ENCODE measurements at places on chromosomes 6 and 20.
A peak's percentile ranks its signal among the peaks of the same experiment; 100 is the strongest.

GRCh38 chr6:45086360-45087084 is 241.6 kb upstream of the RUNX2 start:
- no peak for DNase-seq

DNA sequence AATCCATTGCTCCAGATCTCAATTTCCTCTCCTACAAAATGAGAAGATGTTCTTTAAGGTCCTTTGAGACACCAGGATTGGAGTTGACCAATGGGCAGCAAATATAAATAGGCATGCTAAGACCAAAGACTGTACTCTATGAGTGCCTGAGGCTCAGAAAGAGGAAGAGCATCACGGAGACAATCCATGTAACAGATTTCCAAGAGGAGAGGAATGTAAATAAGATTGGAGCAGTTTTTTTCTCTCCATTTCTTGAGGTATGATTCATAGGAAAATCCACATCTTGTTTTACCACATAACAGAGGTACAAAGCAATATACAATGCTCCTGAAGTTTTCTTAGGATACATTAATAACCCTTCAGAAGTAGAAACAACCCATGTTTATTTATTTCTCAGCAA is 109.8 kb downstream of the UBE3D start:
- no peak for DNase-seq

DNA sequence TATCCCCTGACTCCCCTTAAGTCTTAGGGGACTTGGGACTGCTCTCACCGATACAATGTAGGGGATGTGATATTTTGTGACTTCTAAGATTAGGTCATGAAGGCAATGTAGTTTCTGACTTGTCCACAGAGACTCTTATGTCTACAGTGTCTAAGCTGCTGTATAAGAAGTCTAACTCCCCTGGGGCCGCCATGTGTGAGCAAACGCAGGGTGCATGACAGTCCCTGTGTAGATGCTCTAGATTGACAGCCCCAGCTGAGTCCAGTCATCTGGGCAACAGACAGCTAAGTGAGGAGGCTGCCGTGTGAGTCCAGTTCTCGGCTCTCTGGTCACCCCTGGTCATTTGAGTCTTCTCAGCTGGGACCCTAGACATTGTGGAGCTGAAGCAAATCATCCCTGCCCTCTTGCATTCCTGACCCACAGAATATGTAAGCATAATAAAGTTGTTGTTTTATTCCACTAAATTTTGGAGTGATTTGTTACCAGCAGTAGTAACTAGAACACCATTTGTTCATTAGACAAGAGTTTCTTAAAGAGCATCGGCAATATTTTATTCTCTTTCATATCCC is 743.3 kb upstream of the CHD6 start:
- DNase-seq, result no peak

DNA sequence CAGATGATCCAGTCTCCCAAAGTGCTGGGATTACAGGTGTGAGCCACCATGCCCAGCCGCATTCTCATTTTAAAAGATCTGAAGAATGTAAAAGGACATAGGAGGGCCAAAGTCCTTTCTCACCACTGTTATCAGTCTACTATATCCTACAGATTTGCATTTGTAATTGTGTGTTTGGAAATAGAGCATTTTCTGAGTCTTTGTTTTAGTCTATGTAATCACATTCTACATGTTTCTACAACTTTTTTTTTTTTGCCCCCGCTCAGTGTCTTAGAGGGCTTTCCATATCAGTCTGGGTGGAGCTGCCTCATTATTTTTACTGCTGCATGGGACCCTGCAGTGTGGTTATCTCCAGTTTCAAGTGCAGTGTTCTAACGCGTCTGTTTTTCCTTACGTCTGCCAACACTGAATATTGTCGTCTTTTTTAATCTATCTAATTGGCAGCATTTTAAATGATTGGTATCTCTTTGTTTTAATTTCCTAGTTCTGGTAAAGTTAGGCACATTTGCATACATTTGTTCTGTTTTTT is 7.8 kb downstream of the CUL9 start:
- no peak for DNase-seq

DNA sequence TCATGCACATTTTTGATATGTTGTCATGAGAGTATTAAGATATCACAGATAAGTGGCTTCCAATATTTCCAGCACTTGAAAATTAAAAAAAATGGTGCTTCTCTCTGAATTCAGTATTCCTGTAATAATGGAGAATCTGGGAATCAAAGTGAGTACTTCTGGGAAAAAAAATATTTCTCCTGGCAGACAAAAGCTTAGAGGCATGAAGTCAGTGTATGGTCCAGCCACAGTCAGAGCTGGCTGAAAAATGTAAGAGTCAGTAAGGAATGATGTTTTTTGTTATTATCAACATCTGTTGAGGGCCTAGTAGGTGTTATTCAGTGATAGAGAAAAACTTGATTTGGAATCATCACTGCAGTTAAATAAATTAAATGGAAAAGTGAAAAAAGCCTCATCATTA is 3.2 kb upstream of the RFPL4B start:
- DNase-seq, result no peak

GRCh38 chr6:37232430-37233017 is 25.0 kb upstream of the TBC1D22B start:
- DNase-seq, result no peak

DNA sequence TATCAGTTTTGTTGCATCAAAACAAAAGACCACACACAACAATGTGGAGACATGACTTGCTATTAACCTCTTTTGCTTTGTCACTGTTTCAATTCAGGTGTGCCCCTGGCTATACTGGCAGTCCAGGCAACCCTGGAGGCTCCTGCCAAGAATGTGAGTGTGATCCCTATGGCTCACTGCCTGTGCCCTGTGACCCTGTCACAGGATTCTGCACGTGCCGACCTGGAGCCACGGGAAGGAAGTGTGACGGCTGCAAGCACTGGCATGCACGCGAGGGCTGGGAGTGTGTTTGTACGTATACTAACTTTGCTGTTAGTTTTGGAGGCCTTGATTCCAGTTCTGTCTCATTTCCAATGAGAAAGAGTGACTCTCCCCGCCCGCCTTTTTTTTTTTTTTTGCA is 356.9 kb downstream of the ARHGAP18 start:
- no peak for DNase-seq

DNA sequence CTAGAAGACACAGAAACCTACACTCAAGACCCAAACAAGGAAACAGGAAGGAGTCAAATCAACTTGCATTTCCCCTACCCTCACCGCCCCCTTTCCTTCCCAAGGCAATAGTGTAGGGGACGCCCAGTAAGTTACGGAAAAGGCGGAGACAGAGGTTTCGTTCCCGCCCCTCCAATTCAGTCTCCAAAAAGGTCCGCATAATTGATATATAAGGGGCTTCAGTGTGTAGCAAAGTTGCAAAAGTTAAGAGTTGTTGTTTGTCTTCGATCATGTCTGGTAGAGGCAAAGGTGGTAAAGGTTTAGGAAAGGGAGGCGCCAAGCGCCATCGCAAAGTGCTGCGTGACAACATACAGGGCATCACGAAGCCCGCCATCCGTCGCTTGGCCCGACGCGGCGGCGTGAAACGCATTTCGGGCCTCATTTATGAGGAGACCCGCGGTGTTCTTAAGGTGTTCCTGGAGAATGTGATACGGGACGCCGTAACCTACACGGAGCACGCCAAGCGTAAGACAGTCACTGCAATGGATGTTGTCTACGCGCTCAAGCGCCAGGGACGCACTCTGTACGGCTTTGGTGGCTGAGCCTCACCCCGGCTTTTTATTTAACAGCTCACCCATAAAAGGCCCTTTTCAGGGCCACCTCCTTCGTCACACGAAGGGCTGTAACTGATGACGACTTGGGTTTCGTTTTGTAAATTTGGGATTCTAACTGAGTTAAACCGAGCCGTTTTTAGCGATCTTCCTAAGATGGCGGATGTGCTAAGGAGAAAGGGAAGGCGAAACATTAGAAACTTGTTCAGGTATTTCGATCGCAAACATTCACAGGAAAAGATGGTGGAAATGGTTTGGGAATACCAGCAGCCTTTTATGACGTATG is 124.6 kb upstream of the BTN3A2 start:
- DNase-seq, result peak; percentile 72

GRCh38 chr6:146874278-146875018 is 275.7 kb downstream of the ADGB start:
- no peak for DNase-seq

- no peak for DNase-seq
These were observed 19.4 kb upstream of the CCM2L start for GRCh38 chr20:31990641-31991338.

DNA sequence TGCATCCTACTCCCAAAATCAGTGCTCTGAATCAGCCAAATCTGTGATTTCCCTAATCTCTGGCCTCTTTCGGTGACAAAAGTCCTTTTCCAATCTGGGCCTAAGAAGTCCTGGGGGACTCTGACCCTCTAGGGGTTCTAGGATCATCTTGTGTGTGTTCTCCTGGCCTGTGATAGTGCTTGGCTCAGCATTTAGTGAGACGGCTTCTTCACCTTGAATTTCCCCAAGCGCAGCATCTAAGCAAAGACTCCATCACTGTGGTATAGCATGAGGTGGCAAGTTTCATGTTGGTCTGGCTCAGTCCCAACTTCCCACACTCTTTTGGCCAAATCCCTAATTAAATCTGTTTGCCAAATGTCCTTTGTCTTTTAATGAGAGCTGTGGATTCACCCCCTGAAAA is 12.1 kb upstream of the IL17A start:
- DNase-seq, result no peak

GRCh38 chr6:170163405-170164170 is 127.3 kb downstream of the DLL1 start:
- DNase-seq, result no peak

DNA sequence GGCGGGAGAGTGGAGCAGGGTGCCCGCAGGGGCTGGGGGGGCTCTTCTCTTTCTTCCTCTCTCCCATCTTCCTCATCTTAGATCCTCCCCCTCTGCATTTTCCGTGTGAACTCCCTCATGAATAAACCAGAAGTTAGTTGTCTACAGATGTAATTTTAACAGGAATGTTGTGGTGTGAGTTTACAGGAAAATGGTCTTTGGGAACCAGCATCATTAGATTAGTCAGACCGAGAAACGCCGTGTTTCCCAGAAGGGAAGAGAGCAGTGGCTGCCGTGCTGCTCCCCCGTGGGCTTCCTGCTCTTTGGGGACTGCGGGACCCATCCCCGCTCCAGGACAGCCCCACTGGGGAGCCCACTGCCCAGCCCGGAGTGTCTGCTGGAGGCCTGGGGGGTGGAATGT is 3.4 kb downstream of the MYT1 start:
- DNase-seq, result no peak

DNA sequence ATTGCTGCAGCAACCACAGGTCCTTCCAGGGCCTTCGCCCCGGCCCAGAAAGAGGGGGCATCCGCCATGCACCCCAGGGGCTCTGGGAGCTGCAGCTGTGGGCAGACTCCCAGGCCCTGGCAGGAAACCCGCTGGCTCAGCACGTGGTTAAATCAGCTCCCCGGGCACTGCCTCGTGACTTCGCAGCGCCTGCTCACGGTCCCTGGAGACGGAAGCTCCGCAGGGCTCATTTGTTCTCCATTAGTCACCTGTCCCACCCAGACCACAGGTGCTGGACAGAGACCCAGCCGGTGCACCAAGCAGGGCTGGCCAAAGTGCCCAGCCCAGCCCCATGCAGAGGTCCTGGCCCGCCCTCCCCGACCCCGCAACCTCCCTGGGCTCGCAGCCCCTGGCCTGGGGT is 14.7 kb downstream of the KCNQ2 start:
- DNase-seq, result no peak

- DNase-seq, result peak; percentile 59
These were observed 12.7 kb upstream of the BAK1 start for GRCh38 chr6:33592595-33593413.

GRCh38 chr6:126042001-126042419 is 55.7 kb downstream of the TRMT11 start:
- DNase-seq, result no peak

DNA sequence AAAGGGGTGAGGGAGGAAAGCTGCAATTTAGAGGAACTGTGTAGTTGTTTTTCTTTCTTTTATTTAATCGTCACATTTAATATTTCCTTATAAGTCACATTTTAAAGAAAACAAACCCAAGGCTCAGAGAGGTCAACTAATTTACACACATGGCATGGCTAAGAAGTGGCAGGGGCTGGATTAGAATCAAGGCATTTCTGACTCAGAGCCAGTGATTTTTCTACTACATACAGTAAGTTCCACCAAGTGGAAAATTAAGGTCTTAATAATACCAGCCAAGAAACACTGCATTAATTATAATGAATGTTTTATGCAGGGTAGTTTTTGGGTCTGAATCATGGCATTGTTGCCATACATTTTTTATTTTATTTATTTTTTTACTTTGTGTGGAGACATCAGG is 607.7 kb upstream of the CITED2 start:
- no peak for DNase-seq

GRCh38 chr20:31868853-31869672 is 1.3 kb downstream of the DUSP15 start:
- DNase-seq, result no peak
